Astrocyte (in vitro differentiated cells and primary cell): ENCODE measurements at places on chromosomes 1 and 21.

DNA sequence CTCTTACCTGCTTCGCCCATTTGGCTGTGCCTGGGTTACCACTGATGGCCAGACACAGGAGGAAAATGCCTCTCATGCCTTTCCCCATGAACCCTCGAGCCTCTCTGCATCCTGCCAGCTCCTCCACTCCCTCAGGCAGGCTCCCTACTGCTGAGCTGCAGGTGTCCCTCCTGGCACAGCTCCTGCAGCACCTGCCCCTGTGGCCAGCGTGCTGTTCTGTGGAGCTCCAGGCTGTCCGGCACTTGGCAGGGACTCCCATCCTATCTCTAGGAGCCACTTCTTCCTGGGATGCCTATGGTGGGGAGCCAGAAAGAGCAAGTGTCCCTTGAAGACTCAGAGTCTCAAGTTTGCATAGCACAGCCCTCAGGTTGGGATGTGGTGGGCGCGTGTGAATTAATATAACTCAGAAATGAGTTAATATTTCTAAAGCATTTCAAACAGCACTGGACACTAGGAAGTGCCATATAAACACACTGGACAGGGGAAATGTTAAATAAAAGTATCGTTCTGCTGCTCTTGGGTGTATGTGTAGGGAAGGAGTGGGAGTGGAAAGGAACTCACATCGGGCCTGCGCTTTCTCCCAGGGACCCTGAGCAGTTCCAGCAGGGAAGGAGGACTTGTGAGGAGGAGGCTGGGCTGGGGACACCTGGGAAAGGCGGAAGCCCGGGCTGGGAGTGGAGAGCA is 2.7 kb downstream of the LRRC71 start:
- no peak for DNase-seq

DNA sequence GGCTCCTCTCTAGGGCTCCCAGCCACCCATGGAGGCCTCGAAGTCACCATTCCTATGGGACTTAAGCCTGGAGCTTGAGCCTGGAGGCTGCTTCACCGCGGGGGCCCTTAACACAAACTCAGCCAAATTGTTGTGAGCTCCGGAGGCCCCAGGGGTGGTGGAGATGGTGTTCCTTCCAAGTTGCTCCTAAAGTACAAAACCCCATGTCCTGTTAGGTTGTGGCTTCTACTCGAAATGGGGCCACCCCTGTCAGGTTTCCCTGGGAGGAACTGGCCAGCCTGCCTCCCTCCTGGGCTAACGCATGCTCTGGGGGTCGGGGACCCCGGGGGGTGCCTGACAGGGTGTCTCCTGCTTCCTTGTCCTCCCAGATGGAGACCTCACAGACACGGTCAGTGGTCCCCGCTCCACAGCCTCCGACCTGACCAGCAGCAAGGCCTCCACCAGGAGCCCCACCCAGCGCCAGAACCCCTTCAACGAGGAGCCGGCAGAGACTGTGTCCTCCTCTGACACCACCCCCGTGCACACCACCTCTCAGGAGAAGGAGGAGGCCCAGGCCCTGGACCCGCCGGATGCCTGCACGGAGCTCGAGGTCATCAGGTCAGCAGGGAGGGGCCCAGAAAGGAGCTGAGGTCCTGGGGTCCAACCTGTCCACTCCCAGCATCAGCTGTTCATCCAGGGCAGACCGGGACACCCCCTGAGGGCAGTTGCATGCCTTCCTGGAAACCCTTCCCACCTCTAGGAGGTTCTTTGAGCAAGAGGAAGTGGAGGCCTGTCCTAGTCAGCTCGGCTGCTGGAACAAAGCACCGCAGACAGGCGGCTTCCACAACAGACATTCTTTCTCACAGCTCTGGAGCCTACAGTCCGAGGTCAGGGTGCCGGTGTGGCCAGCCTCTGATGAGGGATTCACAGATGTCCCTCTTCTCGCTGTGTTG is 10.8 kb upstream of the SLC25A34 start:
- no peak for DNase-seq

- peak; percentile 80 for DNase-seq
Observed at GRCh38 chr1:12447849-12448312, 170.1 kb downstream of the DHRS3 start.

DNA sequence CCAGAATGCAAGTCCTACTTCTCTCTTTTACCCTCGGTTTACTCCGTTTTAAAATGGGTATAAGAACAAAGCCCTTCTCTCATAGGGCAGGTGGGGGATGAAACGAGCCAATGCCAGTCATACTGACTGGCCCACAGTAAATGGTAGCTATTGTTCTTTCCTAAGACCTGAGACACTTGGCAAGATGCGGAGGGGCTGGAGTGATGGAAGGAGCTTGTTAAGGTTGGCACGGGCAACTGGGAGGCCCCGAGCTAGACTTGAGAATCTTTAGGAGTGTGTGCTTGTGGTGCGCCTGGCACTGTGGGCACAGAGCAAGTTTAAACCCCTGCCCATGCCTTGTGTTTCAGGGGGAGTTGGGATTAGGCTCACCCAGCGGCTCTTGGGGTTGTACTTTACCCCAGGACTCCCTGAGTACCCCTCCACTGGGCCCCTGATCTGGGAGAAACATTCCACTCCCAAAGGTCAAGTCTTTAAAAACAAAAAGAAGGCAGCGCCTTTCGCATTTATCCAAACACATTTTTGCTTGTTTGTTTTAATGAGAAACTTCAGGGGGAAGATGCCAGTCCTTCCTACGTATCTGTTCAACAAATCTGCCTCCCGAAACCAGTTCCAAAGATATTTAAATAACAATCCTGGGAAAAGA is 240.6 kb upstream of the TMEM51 start:
- DNase-seq, result no peak

- peak; percentile 47 for DNase-seq
Observed at GRCh38 chr21:38355992-38356781, 99.4 kb downstream of the KCNJ15 start.

GRCh38 chr1:167824163-167824794 is 89.7 kb downstream of the ADCY10 start:
- DNase-seq, result no peak

GRCh38 chr1:205442051-205442725 is 13.7 kb downstream of the BLACAT1 start:
- DNase-seq, result no peak

DNA sequence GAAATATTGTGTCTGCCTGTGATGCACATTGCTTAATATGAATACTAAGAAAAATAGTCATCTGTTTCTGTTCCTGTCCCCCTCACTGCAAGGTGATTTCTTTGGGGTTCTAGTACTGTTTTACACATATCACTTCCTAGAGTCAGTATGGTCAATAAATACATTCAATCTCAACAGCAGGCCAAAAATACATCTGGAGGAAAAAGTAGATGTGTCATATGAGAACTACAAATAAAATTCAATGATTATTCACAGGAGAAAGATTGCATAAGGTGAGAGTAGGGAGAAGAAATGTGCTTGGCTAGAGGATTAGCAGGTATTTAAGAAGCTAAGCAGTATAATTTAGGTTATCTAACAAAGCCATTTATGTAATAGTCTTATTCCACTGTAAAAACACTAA is 45.3 kb upstream of the SAMSN1 start:
- DNase-seq, result no peak

GRCh38 chr1:117672756-117673155 is 66.9 kb downstream of the TENT5C start:
- DNase-seq, result no peak

DNA sequence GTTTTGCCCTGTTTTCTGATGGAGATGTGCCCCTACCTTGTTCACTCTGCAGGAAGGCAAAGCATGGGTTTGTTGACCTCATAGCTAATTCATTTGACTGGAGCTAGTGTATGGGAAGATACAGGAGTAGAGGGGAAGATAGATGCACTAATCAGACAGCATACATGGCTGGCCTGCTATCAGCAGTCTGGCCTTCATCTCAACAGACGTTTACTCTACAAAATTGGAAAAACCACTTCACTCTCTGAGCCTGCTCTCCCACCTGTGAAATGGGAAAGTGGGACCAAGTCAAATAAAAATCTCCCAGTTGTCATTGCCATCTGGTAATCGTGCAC is 235.2 kb upstream of the RAB4A start:
- no peak for DNase-seq

GRCh38 chr1:183323849-183324683 is 94.1 kb downstream of the NMNAT2 start:
- no peak for DNase-seq

GRCh38 chr1:113375878-113376277 is 14.4 kb upstream of the MAGI3 start:
- DNase-seq, result no peak

GRCh38 chr1:10939654-10940450 is 72.6 kb upstream of the TARDBP start:
- no peak for DNase-seq

DNA sequence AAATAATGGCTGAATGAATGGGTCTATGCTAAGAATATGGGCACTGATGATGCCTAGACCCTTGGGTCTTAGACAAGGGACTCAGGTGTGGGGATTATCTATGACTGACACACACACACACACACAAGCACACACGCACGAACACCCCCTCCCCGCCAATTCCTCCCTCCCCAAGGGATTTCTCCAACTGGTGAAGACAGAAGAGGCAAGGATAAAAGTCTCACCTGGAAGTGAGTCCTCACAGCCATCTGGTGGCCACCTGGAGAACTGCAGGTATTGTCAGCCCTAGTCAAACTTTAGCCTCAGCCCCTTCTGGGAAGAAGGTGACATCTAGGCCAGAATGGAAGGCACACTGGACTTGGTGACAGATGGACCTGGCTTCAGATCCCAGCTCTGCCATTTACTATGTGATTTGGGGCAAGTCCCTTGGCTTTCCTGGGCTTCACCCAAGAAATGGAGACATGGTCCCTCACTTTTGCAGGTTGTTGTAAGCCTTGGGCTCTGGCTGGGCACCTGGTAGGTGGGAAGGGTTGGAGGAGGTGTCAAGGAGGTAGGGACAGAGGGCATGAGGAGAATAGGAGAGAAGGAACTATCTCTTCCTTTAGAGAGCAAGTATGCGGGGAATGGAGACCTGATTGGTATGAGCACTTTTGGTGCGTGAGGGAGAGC is 4.0 kb upstream of the GPR3 start:
- DNase-seq, result no peak

DNA sequence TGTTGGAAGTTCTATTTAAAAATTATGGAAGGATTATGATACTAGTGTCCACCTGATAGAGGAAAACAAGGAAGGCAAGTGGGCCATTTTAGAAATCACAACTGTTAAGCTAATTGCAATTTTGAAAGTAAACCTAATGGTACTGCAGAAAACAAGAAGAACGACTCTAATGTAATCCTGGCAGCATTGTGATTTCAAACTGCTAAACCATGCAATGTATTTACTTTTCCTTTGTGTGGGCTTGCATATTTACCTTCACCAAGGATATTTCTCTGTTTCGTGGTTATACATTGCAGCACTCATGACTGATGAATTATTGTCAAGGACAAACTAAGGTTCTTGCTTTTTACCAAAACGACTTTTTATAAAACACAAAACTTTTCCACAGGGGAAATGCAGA is 88.1 kb downstream of the TM2D1 start:
- no peak for DNase-seq

GRCh38 chr1:24018611-24019580 is 38.8 kb upstream of the SRSF10 start:
- DNase-seq, result peak; percentile 99

DNA sequence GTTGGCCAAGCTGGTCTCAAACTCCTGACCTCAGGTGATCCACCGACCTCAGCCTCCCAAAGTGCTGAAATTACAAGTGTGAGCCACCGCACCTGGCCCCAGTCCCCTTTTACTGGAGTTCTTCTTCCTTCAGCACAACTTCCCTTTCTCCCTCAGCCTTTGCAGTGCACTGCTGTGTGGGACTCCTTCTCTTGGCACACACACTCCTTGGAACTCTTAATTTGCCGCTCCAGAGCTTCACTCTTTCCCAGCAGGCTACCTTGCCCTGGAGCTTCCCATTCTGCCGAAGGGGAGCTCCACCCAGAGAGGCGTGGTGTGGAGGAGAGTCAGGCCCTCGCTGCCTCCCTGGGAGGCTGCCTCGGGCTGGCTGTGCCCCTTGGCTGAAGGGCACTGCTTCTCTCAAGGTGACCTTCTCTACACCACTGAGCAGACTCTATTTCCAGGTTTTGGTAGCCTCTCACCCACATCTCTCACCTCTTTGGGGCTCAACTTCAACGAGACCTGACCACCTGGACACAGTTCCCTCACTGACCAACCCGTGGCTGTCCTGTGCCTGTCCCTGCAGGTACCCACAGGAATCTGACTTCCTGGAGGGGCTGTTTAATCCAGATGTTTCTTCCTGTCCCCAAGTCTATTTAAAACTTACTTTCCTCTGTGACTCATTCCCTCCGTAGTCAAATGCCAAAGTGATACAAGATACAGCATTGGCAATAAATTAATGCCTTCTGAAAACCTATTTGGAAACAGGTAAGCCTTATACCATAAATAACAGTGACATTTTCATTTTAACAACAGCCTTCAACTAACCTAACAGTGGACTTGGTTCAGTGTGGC is 227.3 kb upstream of the KIAA0040 start:
- no peak for DNase-seq

- peak; percentile 27 for DNase-seq
Observed at GRCh38 chr1:172845371-172845770, 186.5 kb downstream of the FASLG start.

GRCh38 chr1:16972189-16972895 is 8.1 kb downstream of the MFAP2 start:
- DNase-seq, result no peak

- no peak for DNase-seq
Observed at GRCh38 chr1:5872886-5873285, 119.3 kb downstream of the NPHP4 start.

DNA sequence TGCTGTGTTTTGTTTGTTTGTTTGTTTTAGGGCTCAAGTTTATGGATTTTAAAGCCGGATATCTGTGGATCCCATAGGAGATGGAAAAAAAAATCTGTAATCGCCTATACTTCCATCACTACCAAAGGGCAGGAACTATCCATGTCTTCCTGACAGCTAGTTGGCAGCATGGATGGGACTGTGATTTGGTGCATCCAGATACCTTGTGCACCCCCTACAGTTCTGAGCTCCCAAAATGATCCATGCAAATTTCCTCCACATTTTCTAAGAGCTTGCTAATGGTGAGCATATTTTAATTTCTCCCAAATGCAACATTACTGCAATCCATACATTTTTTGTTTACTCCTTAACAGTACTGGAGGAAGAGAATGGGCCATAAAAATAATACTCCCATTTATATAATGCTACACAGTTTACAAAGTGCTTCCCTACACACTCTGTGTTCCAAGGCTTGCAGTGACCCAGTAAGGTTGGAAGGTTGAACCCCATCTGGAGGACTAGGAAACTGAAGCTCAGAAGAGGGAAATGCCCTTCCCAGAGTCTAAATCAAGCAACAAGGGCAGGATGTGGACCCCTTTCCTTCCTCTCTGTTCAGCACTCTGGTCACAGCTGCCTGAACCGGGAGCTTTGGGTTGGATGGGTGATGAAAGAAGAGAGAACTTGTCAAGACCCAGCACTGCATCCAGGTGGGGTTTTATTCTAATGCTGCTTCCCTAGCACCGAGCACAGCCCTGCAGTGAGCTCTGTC is 48.0 kb downstream of the CAPN8 start:
- no peak for DNase-seq

- no peak for DNase-seq
Observed at GRCh38 chr1:29878501-29878900, 642.2 kb downstream of the PTPRU start.

DNA sequence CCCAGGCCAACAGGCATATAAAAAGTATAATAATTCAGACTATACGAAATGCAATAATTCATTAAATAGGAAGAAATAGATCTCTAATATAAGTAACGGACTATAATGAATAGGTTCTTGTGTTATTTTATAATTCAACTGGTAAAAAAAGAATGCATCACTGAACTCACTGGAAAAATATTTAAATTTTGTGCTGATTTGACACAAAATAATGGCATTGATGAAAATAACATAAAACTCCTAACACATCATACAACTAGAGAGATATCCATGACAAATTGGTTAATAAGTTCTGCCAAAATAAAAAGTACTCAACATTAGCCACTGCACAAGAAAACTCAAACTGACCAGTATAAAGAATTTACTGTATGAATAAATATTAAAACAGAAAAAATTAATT is 57.1 kb upstream of the RAB4A start:
- DNase-seq, result no peak
